ENCODE measurements at places on chromosomes 11 and 22.

DNA sequence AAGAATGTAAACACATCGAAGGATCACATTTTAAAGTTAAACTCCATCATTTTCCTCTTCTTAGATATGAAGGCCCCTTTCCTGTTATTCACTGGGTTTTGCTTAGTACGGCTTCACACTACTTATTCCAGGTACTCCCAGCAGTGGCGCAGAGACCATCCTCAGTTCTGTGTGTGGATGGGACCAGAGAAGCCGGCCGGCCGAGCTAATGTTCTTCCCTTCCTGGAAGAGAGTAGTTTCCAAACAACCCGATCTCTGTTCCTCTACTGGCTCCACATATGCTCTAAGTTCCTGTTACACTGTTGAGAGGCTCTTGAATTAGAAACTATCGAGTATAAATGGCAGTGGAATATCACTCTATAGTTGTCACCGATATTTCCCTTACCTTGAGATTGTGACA is 684 bp upstream of the NFRKB start:
- no peak for DNase-seq

GRCh38 chr11:44006917-44007361 is 40.8 kb upstream of the ACCSL start:
- DNase-seq, result no peak

GRCh38 chr11:128653801-128654231 is 40.1 kb upstream of the FLI1 start:
- no peak for DNase-seq

- no peak for DNase-seq
Measured at GRCh38 chr11:36363361-36364268, 67.5 kb downstream of the PRR5L start.

DNA sequence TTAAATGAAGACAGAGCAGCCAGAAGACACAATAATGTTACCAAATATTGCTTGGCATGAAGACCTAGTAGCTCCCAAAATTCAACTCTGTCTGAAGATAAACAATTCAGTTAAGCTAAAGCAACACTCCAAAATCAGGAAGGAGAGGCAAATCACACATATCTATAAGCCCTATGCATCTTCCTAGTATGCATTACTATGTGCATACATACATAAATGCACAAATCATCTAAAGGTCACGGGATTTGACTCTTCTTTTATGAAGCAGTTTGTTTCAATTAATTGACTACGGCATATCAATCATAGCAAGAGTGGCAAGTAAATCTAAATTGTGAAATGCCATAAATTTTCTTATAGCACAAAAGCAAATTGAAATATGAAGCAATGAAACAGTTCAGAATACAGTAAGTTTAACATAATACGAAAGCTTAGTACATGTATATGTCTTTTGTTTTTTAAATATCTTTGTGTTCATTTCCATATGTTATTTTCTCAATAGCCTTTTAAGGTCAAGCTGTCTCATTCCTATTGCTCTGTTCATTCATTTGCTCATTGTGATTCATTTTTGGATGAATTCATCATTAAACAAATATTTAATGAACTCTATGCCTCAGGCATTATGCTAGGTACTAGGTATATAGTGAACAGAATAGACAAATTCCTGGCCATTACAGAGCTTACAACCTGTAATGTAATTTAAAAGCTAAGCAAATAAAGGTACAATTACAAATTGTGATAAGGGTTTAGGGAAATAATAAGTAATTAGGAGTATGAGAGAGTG is 540.5 kb downstream of the DLG2 start:
- DNase-seq, result peak; percentile 13
